ENCODE measurements at places on chromosomes 6 and 20.

DNA sequence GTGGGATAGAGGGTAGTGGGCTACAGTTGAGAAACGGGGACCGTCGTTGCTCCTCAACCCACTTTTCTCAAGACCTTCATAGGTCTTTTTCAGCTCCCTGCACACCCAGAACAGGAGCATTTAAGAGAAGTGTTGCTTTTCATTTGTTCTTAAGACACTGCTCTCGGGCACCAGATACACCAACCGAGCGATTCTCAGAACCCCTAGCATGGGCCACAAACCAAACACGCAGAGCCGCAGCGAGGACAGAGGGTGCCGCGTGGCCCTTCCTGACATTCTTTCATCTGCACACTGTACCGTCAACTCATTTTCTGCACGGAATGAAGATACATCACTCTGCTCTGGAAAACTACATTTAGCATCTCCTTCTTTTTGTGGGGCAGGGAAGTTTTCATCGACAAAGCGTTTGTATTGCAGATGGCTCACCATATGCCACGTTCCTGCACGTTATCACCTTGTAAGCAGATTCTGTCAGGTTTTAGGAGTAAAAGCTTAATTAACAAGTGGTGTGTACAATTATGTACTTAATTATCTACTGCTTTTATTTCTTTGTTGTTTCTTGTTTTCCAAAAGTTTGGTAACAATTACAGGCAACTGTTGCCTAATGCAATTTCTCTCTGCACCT is 70.4 kb upstream of the MLN start:
- no peak for ATAC-seq

DNA sequence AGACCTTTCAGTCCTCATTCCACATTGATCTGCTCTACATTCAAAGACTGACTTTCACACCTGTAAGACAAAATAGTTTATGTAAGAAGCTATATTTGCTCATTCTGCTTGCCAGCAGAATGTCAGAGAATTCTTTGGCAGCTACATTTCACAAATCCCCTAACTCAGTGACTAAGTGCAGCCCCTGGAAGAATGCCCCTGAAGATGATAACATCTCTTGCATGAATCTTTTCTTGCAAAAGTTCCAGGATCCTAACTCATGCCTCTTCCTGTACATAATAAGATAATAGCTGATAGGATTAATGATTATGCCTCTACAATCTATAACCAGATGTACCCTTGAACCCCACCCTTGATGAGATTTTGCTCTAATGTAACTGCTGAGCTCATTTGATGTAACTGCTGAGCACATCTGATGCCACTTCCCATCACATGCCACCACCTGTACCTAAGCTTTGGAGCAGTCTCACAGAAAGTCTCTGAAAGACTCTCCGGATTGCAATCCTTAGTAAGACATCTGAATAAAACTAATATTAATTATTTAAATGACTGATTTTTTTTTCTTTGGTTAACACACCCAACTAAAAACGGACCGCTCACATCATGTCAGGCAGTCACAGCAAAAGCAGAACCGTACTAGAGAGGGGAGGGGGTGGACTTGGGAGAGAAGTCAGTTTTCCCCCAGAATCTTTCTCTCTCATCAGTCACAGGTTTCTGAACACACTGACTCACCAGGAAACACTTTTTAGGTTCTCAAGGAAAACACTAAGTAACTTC is 684 bp upstream of the DNAH8 start:
- ATAC-seq = no peak

DNA sequence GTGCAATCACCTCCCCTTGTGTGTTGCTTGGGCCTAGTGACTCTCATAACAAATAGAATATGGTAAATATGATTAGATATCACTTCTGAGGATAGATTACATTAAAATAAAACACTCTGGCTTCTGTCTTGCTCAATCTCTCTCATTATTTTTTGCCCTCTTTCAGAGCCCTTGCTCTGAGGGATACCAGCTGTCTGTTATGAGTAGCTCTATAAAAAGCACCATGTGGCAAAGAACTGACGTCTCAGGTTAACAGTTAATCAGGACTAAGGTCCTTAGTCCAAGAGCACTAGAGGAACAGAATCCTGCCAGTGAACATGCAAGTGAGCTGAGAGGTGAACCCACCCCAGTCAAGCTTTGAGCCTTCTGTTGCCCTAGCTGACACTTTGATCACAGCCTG is 402.2 kb upstream of the HTR1E start:
- ATAC-seq = no peak

DNA sequence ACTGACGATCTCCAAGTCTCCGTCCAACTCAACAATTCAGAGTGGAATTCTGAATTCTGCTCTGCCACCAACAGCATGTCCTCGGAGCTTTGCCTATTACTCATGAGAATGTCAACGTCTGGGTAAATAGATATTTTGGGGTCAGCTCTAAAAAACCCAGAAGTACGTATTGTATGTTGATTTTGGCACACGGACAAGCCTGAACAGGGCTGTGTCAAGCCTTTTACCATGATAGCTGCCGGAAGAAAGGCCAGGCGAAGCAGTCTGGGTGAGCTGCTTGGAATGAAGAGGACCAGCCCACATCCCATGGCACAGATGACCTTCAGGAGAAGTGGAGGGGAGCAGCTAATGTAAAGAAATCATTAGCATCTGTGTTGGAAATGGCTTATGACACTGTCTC is 88.0 kb upstream of the JAG1 start:
- no peak for ATAC-seq

DNA sequence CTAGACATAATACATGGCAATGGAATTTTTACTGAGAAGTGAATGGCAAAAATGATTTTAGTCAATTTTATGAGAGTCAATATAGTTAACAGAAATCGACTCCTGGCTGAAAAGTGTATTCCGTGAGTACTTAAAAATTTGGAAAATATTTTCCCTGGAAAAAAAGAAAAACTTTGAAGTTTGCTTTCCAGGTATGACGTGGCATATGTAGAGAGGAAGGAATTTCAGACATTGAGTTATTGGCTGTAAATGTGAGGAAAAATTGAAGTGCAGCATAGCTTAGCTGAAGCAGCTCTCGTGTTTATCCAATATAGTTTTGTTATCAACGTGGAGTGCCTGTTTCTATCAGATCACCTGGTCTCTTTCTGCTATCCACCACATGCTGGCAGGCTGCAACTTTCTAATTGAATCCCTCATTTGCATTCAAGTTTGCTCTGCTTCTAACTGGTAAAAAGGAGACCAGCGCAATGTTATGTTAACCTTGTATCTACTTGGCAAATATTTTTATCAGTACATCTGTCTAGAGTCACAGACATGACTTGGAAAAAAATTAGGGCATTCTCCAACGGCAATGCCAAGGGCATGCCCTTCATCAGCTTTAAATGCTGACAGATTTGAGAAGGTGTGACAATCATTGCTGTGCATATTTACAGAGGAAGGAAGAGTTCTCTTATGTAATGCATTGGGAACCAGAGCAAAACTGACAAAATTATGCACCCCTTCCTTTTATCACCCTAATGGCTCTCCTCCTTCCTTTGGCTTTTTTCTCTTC is 1102.8 kb upstream of the FLRT3 start:
- ATAC-seq = no peak

DNA sequence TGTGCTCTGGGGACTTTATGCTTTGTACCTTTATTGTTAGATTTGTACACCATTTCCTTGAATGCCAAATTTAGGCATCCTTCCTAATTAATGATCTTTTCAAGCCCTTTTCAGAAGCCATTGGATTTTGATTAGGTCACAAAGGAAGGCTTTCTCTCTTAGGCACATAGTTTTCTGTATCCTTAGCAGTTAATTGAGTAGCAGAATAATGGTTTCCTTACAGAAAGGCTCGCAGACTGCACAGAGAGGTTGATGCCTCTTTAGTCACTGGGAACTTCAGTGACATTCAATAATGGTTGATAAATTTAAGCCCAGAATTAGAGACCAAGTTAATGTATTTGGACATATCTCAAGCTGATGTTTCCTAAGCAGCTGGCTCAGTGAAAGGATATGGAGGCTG is 139.1 kb upstream of the VGLL2 start:
- no peak for ATAC-seq

- ATAC-seq = no peak
These were observed 3.5 kb downstream of the LHFPL5 start for GRCh38 chr6:35808688-35809087.

DNA sequence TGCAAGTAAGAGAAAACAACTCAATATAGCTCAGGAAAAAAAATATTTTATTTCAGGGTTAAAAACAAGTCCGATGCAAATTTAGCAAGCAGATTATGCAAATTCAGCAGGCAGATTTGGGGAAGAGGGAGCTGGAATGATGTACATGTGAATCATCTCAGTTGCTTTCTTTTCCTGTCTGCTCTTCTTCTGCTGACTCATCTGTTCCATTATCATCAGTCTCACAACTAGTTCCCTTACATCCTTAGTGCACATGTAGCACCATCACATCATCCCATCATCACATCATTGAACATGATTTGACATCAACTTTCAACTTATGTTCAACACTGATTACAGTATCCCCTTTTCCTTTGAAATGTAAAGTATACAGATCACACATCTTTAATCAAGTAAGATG is 11.5 kb upstream of the DEFB113 start:
- no peak for ATAC-seq

DNA sequence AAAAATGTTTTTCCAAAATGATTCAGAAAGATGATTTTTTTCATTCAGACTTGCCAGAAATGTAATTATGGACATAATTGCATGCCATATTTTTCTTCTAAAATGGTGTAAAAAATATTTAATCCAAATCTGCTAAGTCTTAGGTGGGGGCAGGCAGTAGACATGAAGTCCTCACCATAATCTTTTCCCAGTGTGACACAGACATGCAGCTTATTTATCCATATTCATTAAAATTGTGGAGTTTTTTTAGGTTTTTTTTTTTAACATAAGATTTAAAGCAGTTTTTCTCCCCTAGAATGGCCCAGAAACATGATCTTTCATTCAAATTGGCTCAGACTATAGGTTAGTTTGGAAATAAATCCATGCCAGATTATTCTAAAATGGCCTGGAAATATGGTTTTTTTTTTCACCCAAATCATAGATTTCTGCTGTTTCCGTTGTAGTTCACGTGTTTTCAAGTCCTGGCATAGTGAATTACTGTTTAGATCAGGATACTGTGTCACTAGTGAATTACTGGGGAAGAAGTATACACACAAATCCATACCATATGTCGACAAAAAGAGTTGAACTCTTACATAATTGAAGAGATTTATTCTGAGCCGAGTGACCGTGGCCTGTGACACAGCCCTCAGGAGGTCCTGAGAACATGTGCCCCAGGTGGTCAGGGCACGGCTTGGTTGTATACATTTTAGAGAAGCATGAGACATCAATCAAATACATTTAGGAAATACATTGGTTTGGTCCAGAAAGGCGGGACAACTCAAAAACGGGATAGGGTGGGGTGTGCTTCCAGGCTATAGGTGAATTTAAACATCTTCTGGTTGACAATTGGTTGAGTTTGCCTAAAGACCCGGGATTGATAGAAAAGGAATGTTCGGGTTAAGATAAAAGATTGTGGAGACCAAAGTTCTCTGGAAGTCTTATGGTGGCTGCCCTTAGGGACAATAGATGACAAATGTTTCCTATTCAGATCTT is 33.9 kb downstream of the ZNF133 start:
- no peak for ATAC-seq

All from esophagus mucosa (tissue), 1 donor.